IPS-NIHi11 (cell line): ENCODE measurements at places on chromosomes 2 and 18.

DNA sequence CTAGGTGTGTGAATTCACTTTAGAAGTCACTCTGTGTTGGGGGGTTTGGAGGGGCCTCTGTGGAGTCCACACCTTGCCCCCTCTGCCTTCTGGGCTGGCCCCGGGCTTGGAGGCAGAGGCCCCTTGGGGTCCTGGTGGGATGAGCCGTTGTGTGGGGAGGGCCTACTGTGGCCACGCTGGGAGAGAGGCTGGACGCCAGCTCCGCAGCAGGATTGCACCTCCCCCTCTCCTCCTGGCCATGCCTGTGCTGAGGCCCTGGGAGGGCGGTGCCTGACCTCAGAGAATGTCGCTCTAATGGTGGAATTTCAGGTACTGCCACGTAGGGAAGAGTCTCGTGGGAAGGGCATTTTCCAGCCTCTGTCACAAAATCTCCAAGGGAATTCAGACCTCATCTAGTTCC lies 237.0 kb downstream of the ATAD2B start:
- DNase-seq, result peak; percentile 77

DNA sequence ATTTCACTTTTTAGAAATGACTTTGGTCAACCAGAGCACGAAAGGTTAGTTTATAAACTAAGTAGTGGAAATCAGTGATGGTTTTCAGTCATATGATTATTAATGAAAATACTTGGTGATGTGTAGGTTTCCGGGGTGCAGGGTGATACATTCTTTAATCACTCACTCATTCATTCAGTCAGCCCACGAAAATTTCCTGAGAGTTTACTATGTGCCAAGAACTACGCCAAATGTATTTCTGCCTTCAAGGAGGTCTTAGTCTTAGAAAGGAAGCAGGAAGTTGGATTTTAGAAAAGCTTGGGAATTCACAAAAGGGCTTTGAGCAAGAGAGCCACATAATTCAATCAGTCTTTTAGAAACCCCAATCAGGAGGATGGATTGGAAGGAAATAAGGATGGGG lies 543.6 kb downstream of the PLCL1 start:
- DNase-seq, result no peak

GRCh38 chr18:6449213-6449612 lies 34.5 kb upstream of the L3MBTL4 start:
- no peak for DNase-seq

DNA sequence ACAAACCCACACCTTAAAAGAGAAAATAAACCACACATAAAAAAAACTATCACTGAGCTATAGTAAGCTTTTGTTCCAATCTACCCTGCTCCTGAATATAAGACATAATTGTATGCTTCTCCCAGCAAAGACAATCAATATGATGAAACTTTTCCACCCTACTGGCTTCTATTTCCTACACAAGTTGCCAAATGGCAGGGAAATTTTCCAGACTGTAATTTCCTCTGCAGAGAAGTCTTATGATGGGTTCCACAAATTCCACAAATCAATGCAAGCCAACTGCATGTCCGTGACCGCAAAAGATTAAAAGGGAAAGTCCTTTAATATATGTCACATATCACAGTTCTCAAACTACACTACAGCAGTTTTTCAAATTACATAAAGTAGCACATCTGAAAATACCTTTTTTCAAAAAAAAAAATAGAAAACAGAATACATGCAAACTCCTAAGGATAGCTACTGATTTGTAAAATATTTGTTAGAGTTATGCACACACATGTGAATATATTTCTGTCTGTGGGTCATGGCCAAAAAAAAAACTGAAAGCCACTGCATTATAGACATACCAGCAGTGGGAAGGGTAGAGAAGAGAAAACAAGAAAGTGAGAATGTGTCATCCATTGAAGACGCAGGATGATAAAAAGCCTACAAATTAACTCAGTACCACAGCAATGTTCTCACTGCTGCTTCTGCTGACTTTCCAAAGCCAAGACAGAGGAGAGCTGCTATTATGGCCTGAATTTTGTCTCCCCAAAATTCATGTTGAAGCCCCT lies 61.4 kb downstream of the RPL31 start:
- DNase-seq, result no peak

DNA sequence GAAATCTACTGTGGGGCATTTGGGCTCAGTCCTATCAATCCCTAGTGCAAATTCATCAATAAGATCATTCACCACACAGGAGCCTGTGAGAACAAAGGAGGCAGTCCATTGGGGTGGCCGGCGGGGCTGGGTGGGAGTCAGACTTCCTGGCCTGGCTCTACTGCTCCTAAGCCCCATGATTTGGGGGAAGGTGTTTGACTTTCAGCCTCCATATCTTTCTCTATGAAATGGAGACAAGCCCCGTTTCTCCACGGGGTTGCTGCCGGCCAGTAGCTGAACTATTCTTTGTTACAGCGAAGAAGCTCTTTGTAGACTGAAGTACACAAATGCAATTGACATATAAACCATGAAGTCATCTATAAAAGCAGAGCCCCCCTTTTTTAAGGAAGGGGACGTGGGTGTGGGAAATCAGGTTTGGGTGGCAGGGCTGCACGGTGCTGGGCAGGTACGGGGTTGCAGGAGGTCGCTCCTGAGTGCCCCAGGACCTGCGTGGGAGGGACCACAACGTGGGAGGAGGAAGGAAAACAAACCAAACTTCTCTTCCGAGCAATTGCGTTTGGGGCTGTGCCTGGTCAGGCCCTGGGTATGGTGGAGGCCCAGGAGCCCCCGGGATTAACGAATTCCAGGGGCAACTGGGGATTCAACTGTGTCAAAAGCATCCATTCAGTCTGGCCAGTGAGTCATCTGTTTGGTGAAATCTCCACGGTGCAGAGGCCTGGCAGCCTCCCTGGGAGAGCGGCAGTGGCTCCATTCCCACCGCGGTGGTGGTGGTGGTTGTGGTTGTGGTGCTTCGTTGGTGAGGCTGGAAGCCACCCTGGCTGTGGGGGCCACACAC lies 18.2 kb downstream of the FBLN7 start:
- no peak for DNase-seq

- no peak for DNase-seq
Measured at GRCh38 chr2:122596598-122596997, 841.1 kb downstream of the TSN start.

DNA sequence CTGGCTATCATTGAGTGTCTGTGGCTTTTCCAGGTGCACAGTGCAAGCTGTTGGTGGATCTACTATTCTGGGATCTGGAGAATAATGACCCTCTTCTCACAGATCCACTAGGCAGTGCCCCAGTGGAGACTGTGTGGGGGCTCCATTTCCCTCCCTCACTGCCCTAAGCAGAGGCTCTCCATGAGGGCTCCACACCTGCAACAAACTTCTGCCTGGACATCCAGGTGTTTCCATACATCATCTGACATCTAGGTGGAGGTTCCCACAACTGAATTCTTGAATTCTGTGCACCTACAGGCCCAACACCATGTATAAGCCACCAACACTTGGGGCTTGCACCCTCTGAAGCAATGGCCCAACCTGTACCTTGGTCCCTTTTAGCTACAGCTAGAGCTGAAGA lies 775.4 kb upstream of the CDH2 start:
- no peak for DNase-seq

DNA sequence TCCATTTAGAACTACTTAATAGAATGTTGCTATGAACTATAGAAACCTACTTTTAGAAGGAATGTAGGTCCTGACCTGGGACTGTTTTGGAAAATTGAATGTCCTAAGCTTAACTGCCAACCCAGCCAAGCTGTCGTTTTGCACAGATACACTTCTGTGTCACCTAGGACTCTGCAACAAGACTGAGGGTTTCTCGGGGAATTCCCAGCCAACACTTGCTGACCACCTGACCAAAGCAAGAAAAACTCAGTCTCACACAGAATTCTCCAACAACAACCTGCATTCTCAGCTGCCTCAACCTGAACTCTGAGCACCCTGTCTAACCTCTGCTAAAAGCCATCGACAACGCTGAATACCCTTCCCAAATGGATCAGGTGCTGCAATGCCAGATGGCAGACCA lies 128.2 kb downstream of the SS18 start:
- DNase-seq, result no peak

DNA sequence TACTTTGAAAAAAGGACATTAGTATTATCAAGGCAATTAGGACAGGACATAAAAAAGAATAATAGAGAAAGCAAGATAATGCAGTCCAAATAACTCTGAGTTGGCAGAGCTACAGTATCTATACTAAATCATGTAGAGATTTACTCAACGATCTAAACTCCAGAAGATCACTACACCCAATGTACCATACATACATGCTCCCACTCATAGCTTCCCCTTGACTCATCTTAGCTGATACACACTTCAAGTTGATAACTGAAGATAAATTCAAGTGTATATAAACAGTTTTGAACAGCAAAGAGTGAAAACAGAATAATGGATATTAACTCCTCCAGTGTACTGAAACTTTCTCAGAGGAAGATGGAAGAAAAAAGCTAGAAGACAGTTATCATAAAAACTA lies 78.5 kb downstream of the SESTD1 start:
- DNase-seq, result no peak

- peak; percentile 56 for DNase-seq
Measured at GRCh38 chr2:219230059-219230540, 494 bp downstream of the ANKZF1 start.

GRCh38 chr2:180258041-180258537 lies 251.0 kb upstream of the CWC22 start:
- DNase-seq, result no peak

- DNase-seq, result no peak
Measured at GRCh38 chr2:164252568-164253287, 368.6 kb downstream of the GRB14 start.

- DNase-seq, result no peak
Measured at GRCh38 chr2:239769554-239770245, 255.4 kb downstream of the NDUFA10 start.

DNA sequence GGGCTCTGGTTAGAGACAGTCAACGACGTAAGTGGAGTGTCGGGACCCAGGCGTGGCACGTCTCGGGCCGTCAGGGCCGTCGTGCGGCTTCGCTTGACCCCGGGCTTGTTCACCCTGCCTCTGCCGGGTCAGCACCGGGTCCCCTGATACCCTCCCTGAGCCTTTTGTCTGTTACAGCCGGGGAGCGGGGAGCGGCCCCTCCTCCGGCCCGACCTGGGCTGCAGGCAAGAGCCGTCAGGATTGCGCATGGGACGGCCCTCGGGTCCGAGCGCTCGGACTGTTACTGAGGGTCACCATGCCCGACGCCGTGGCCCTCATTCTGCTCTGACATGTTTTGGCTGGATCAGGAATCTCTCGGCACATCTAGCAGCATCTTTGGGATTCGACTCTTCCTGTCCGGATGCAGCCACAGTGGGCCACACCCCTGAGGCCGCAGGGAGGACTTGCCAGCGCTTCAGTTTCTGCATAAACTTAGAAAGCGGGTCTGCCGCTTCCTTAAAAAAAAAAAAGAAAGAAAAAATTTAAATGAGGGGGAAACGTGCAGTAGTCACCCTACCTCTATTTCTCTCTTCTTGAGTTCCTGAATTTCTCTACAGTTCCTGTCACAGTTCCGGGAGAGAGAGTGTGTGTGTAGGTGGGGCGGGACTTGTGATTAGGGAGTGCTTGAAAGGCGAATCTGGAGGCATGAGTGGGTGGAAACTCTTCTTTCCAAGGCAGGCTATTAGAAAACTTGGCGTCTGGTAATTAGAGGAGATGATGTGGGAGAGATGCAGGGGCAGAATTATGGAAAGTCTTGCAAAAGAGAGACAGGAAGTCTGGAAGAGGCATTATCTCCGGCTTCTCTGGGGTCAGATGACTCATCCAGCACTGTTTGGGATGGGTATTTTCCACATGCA lies 909 bp downstream of the TMEM87B start:
- peak; percentile 53 for DNase-seq

DNA sequence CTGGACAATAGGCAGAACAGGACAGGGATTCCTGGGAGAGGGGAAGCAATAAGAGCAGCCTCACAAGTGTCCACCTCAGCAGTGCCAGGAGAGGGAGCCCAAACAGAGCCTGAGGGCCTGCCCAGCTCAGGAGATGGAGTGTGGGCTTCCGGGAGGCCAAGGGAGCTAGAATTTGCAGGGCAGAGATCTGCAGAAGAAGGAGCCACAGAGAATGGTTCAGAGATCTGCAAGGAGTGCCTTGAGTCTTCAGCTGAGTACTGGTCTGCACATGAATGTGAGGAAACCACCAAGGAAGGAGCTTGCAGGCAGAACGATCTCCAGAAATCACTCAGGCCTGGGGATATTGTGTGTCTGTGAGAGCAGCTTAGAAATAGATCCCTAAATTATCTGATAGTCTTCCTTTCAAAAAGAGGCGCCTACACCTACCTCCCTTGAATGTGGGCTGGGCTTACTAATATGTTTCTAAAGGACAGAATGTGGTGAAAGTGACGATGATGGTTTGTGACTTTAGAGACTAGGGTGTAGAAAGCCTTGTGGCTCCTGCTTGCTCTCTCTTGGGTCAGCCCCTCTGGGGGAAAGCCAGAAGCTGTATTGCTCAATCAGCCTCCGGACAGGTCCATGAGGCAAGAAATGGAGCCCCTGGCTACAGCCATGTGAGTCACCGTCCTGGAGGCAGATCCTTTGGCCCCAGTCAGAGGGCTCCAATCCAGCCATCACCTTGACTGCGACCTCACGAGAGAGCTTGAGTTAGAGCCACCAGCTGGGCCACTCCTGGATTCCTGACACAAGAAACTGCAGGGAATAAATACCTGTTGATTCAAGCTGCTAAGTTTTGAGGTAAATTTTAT lies 7.6 kb upstream of the LPIN1 start:
- peak; percentile 57 for DNase-seq

- no peak for DNase-seq
Measured at GRCh38 chr18:70368903-70369302, 80.1 kb downstream of the SOCS6 start.

GRCh38 chr2:157866666-157867642 lies 9.2 kb downstream of the ACVR1 start:
- no peak for DNase-seq

- DNase-seq, result no peak
Measured at GRCh38 chr18:69874058-69874457, 73.6 kb downstream of the CD226 start.

GRCh38 chr2:3043726-3044125 lies 333.9 kb downstream of the EIPR1 start:
- DNase-seq, result no peak

DNA sequence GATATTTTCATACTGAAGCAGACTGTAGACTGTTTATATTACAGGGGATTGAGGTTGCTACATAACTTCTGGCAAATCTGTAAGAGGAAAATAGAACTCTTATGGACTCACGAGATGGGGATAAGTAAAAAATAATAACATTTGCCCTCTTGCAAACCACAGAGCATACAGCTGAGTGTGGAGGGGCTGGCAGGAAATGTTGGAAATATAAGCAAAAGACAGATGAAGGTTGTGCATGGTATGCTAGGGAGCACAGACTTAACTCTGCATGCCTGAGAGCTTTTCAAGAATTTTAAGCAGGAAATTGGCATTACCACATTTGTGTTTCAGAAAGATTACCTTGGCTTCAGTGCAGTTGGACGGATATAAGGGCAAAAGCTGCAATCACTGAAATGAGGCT lies 411.1 kb downstream of the RAD51AP2 start:
- no peak for DNase-seq

- DNase-seq, result no peak
Measured at GRCh38 chr18:64986906-64987495, 763.8 kb upstream of the CDH7 start.
